ENCODE measurements at places on chromosomes 6 and 20. TPM values are rescaled to one million over a fixed set of nuclear protein-coding genes. Genes with fewer than 3 reads are reported as not detected.

SPATA25 gene
- total RNA-seq: 1.6 TPM

DNA sequence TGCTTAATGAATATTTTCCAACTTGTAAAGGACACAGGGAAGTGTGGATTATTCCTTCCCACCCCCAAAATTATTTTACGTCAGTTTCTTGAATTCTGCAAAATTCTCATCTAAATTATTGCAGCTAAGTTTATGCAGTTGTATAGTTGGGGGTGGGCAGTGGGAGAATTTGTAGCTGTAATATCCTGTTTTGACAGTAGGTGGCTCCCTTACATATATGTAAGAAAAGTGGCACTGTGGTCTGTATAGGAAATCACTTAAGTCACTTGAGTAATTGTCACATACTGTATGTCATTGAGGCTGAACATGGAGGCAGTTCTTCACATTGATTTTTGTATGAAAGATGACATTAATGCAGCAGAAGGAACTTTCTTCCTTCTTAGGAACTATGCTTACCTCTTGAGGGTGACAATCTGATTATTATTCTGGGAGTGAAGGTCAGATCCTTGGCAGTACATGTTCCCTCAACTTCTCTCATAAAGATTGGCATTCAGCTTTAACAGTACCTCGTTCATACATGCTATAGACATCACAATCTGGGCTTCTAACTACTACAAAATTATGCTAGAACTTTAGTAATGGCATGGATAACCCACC is 14.6 kb upstream of the CFAP206 start:
- DNase-seq: no peak

DNA sequence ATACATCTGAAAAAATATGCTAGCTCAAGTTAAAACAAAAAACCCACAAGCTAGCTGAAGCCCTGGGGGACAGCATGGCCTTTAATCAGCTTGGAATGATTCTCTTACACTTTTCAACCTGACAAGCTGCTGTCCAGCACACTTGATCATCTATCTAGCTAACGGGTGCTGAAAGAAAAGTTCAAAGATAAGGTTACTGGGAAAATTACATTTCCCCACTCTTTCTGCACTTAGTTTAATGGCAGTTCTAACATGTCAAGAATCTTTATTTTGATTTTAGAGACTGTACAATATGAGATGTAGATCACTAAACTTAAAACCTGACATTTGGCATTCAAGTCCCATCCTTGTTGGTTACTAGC is 53.4 kb downstream of the STK4 start:
- DNase-seq: no peak

KHDC1 gene
- total RNA-seq: 0.25 TPM

SLC44A4 gene
- total RNA-seq: 2.4 TPM

- DNase-seq: no peak
Measured at GRCh38 chr6:36519352-36519751, 27.9 kb downstream of the STK38 start.

DNA sequence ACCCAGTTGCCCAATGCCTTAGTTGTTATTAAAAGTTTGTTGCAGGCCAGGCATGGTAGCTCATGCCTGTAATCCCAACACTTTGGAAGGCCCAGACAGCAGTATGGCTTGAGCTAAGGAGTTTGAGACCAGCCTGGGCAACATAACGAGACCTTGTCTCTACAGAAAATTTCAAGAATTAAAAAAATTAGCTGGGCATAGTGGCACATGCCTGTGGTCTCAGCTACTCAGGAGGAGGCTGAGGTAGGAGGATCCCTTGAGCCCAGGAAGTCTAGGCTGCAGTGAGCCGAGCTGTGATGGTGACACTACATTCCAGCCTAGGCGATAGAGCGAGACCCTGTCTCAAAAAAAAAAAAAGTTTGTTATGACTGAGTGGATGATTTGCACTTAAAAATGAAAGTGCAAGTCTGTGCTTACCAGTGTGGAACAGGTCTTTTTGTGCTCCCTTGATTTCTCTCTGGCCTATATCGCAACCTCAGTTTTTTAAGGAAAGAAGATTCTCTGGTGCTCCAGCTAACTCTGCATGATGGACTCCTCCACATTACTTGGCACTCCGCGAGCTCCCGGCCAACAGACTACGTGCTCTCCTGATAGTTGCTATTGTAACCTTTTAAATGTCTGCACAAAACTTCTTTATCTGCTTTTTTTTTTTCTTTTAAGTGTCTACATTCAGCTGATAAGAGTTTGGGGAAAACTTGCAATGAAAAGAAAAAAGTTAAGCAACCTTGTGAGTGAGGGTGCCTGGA is 22.1 kb downstream of the ZKSCAN3 start:
- no peak for DNase-seq
